ENCODE measurements at places on chromosomes 2 and 18.

- DNase-seq: no peak
These were observed 10.3 kb upstream of the NPPC start for GRCh38 chr2:231936491-231936890.

GRCh38 chr2:104412384-104412783 is 441.5 kb upstream of the POU3F3 start:
- DNase-seq: no peak

GRCh38 chr18:11081009-11081532 is 68.3 kb downstream of the PIEZO2 start:
- no peak for DNase-seq

DNA sequence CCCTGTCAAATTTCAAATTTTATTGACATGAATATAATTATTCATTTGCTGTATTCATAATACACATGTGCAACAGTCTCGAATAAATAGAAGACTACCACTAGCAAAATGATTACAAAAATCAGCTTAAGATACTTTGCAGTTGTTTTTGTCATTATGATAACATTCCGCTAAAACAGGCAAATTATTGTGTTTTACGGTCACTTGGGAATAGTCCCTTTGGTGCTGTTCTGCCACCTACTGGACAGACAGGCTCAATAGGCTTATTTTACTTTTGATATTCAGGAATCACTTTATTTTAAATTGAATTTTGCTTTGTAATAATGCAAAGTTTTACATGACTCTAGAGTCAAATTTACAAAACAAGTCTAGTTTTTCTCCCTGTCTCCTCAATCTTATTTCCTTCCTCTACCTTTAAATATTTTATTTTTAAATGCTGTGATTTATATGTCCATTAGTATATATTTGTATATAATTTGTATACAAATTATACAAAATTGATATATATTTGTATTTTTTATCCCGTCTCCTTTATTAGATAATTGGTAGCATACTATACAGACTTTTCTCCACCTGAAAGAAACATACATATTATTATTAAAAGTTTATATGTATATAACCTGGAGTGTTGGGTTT is 456.3 kb downstream of the DLGAP1 start:
- DNase-seq: no peak

GRCh38 chr2:181224866-181225265 is 232.3 kb upstream of the ITGA4 start:
- DNase-seq: no peak
